Suppressor macrophage treated with lipopolysaccharide for 4 hours (primary cell): ENCODE measurements at places on chromosomes 1 and 21.

DNA sequence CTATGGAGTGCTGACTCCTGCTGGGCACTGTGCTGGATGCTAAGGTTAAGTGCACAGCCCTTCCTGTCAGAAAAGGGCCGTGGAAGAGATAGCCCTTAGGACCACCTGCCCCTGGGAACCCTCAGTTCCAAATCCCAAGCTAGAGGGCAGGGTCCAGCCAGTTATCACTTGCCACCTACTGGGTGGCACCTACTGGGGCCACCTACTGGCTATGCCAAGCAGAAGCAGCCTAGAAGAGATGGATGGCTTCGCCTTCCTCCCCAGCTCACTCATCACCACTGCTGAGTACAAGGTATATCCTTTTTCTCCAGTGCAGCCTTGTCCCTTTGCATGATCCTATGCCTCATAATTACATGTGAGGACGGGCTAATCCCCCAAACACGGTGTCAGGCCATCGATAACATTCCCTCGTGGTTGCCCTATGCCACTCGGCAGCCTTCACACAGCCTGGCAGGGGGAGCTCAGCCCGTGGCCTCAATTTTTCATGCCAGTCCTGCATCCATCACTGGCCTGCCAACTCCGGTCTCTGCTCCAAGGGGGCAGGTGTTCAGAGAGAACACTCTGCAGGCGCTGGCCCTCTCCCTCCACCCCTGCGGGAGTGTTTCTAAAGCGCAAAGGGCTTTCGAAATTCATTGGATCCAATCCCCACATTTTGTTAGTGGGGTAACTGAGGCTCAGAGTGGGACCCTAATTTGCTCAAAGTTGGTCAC, 49.0 kb downstream of the SYT2 start:
- DNase-seq, result peak; percentile 12

DNA sequence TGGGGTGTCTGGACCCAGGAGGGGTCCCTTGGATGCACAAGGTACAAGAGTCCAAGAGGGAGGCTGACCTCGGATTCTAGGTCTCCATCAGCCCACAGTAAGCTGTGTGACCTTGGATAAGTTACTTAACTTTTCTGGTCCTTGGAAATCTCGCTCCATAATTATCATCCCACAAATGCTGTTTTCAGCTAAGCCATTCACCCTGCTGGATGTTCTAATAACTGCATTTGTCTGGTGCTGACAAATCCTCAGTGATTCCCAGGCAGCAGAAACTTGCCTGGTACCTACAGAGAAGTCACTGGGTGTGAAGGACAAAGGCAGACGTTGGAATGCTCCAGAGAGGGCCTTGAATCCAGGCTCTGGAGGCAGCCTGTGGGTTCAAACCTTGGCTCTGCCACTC, 89.7 kb downstream of the IGSF21 start:
- DNase-seq, result no peak

GRCh38 chr1:244768186-244768585, 67.3 kb upstream of the COX20 start:
- DNase-seq, result no peak

DNA sequence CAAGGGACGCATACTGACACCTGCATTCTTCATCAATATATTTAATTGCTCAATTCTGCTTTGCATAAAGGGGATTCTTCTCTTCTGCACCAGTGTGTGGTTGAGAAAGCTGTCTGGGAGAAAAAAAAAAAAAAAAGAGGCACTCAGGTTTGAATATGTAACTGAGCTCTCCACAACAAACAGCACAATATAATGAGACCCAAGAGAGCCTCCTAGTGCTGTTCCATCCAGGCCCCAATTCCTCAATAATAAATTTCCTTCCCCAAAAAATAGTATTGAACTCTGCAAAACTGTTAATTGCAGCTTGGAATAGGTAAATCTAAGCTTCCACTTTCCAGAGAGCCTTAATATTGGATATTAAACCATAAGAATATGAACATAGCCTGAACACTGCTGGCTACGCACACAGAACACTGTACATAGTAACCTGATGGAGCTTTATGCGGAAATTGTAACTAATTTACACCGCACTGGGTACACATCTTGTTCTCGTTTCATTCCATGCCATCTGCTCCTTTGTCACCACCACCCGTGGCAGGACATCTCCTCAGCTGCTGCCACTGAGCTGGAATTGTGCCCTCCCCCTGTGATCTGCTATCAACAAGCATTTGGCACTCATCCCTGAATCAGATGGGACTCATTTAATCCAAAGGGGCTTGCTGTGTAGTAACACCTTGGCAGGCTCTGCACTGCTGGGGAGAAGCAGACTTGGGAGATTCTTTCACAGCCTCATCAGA, 272.0 kb downstream of the HHIPL2 start:
- DNase-seq, result no peak

- no peak for DNase-seq
Observed at GRCh38 chr1:153515504-153516394, 20.0 kb downstream of the S100A6 start.

- DNase-seq, result no peak
Observed at GRCh38 chr1:155983191-155984024, 5.1 kb upstream of the ARHGEF2 start.

DNA sequence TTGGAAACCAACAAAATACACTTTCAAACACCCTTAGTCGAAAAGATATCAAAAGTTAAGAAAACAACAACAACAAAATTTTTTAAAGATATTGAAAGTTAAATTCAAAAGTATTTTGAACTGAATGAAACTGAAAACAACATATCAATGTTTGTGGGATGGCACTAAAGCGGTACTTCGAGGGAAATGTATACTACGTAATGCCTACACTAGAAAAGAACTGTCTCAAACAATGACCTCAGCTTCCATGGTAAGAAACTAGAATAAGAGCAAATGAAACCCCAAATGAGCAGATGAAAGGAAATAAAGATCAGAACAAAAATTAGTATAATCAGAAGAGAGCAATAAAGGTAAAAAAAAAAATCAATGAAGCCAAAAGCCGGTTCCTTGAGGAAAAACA, 6.1 kb downstream of the CBR1 start:
- peak; percentile 8 for DNase-seq

GRCh38 chr1:53981220-53981619, 35.1 kb downstream of the LRRC42 start:
- DNase-seq, result no peak

DNA sequence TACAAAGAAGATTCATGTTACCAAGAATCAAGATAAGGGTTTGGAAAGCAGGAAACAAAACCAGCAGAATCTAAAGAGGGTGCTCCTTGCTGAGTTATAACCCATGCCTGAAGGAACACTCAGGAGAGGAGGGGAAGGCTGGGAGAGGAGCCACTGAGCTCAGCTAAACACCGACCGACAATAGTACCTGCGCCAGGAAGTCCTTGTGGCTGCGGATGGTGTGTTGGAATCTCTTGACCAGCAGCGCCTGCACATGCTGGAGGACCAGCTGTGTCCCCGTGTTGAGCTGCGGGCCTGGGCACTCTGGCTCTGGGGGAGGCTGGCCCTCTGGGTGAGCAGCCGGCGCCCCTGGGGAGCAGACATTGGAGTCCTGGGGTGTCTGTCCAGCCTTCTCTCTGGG, 89.4 kb downstream of the ABCA4 start:
- DNase-seq, result no peak

- no peak for DNase-seq
Observed at GRCh38 chr1:210685295-210685650, 356.6 kb downstream of the HHAT start.

DNA sequence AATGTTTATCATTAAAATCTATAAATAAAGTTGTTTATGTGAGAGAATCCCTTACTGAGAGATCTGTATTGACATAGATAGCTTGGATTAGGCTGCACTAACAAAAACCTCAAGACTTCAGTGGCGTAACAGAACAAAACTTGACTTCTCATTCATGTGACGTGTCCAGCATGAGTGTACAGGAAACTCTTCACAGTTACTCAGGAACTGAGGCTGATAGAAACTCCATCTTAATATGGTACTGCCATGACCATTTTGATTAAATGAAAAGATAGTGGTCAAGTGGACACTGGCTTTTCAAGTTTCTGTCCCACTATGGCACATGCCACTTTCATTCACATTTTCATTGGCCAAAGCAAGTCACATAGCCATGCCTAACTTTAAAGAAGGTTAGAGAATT, 3.7 kb downstream of the ST3GAL3 start:
- DNase-seq, result peak; percentile 71

- DNase-seq, result peak; percentile 1
Observed at GRCh38 chr1:225595974-225596551, 56.9 kb downstream of the ENAH start.

- DNase-seq, result peak; percentile 57
Observed at GRCh38 chr21:33238565-33239255, 9.0 kb downstream of the IFNAR2 start.

GRCh38 chr1:208183977-208184911, 59.9 kb downstream of the PLXNA2 start:
- peak; percentile 38 for DNase-seq

- DNase-seq, result no peak
Observed at GRCh38 chr1:56137521-56138505, 441.6 kb downstream of the PLPP3 start.

GRCh38 chr21:43775190-43775589, 918 bp downstream of the CSTB start:
- no peak for DNase-seq

- no peak for DNase-seq
Observed at GRCh38 chr21:45415943-45416611, 11.1 kb downstream of the COL18A1 start.

- DNase-seq, result no peak
Observed at GRCh38 chr1:5974631-5975030, 17.6 kb downstream of the NPHP4 start.

GRCh38 chr21:36811762-36812161, 112.8 kb downstream of the SIM2 start:
- DNase-seq, result no peak

DNA sequence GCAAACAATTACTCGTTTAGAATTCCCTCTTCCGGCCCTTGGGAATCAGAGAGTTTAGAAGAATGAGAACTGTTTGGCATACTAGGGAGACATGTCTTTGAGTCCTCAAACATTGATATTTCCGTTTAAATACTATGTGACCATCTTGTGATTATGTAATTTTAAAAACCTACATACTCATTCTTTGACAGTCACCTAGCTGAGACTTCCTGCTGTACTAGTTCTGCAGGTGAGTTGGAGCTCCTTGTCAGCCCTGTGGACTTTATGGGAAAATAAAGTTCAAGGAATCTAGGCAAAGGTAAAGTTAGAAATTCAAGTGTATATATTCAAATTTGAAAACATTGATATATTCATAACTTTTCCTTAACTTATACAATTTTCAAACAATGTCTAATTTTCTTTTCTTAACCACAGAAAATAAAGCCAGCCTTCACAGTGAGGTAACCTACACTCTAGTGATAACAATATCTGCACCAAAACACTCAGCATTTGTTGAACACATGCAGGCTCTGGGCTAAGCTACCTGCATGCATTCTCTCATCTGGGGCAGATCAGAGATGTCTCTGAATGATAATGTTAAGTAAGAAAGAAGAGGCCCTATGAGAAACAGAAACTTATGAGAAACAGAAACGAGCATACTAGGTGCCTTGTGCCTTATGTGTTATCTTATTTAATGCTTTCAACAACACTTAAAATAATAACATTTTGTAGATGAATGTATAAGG, 67.0 kb upstream of the BACE2 start:
- DNase-seq, result no peak

GRCh38 chr1:245742896-245743295, 588.1 kb downstream of the KIF26B start:
- DNase-seq, result no peak

DNA sequence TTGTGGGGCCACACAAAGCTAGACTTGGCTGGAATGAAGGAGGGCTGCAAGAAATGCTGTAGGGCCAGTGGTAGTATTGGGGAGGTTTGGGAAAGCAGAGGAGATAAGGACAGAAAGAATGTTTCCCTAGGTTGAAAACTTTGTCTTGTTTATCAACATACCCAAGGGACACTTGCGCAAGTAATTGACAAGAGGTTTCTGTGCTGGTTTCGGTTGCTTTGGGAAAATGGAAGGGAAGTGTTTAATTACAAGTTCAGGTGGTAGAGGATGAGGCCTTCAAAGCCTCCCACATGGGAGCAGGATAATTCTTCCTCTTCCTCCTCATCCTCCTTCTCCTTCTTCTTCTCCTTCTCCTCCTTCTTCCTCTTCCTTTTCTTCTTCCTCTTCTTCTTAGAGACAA, 182.1 kb upstream of the LMO4 start:
- DNase-seq, result no peak

- no peak for DNase-seq
Observed at GRCh38 chr1:228544021-228544850, 57.1 kb downstream of the RNF187 start.

DNA sequence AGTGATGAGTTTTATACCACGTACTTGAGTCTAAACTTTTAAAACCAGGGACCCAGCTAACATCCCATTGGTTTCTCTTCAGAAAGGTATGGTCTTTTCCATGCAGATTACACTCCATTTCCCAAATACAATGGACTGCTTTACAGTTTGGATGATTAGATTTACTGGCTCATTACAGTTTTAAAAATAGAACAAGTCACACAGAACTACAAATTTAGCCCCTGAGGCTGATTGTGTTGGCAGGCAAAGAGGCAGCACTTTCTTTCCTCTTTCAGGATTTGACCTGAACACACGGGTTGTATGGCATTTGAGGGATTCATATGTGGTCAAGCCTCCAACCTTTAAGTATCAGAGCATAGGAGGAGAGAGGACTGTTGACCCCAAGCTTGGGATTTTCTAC, 21.8 kb upstream of the VTCN1 start:
- no peak for DNase-seq

- DNase-seq, result peak; percentile 89
Observed at GRCh38 chr1:18182398-18183160, 75.0 kb downstream of the IGSF21 start.

DNA sequence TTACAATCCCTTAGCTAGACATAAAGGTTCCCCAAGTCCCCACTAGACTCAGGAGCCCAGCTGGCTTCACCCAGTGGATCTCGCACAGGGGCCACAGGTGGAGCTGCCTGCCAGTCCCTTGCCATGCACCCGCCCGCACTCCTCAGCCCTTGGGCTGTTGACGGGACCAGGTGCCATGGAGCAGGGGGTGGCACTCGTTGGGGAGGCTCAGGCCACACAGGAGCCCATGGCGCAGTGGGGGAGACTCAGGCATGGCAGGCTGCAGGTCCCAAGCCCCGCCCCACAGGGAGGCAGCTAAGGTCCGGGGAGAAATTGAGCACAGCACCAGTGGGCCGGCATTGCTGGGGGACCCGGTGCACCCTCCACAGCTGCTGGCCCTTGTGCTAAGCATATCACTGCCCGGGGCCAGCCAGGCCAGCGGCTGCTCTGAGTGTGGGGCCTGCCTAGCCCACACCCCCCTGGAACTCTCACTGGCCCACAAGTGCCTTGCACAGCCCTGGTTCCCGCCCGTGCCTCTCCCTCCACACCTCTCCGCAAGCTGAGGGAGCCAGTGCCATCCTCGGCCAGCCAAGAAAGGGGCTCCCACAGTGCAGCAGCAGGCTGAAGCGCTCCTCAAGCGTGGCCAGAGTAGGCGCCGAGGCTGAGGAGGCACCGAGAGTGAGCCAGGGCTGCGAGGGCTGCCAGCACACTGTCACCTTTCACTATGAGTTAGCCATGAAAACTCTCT, 117.8 kb downstream of the LIPI start:
- no peak for DNase-seq

GRCh38 chr1:221631556-221631955, 110.3 kb downstream of the DUSP10 start:
- DNase-seq, result no peak

GRCh38 chr1:226308166-226308722, 720 bp downstream of the LIN9 start:
- DNase-seq, result no peak

GRCh38 chr1:155481741-155482241, 80.8 kb downstream of the ASH1L start:
- no peak for DNase-seq
